ENCODE measurements at places on chromosomes 13 and 19.

DNA sequence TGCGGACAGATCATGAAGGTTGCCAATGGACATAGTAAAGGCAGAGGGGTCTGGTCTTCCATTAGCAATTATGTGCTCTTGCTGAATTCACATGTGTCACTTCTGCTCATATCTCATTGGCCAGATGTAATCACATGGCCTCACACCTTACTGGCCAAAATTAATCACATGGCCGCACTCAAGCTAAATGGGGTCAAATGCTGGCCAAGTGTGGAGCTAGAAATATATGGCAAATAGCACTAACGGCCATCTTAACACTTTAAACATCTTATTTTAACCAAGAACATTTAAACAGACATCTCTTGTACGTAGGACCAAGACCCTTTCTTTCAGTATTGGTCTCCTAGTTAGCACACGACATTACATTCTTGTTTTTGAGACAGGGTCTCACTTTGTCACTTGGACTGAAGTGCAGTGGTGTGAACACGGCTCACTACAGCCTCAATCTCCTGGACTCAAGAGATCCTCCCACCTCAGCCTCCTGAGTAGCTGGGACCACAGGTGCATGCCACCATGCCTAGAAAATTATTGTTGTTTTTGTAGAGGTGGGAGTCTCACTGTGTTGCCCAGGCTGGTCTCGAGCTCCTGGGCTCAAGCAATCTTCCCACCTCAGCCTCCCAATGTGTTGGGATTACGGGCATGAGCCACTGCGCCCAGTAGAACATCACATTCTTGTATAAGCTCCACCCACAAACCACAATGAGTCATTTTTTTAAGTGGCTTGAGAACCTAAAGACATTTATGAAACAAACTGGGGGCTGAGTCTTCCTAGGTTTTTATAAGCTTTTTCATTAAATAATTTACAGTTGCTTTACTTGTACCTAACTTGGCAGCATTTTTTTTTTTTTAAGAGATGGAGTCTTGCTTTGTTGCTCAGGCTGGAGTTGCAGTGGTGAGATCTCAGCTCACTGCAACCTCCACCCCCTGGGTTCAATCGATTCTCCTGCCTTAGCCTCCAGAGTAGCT is 2.9 kb upstream of the PTOV1 start:
- DNase-seq, result no peak

DNA sequence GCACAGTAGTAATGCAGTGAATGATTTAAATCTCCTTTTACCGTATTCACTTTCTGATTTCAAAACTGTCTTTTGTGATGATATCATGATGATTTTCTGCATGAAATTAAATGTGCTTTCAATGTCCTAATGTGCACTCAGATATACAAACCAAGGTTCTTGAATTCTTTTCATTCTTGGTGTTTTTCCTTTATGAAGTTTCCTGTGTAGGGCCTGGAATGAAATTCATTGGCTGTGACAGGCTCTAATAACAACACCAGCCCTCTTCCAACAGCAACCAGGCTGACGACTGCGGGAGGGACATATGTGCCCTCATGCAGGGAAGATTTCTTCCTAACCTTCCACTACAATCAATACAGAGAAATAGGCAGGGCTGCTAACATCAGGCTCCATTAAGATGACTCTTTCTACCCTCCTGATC is 1052.0 kb downstream of the DIAPH3 start:
- no peak for DNase-seq

GRCh38 chr19:45613926-45614725 is 12.1 kb upstream of the GPR4 start:
- no peak for DNase-seq

GRCh38 chr19:14611051-14611450 is 28.2 kb downstream of the CLEC17A start:
- DNase-seq, result no peak

- DNase-seq, result no peak
Observed at GRCh38 chr13:108807841-108808240, 178.4 kb downstream of the MYO16 start.

DNA sequence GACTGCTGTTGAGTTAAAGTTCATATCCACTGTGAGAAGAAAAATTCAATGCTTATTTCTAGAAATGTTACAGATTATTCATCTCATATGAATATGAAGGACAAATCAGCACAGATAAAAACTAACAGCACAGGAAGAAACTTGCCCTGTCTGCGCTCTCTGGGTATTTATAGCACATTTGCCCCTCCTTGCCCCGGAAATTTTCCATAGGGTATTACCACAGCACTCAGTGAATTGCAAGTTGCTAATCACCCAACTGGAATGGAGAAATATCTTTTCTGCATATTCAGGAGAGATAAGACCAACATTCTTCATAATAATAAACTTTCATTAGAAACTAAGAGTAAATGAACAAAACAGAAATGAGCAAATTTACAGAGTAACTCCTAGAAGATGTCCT is 318.0 kb upstream of the KLF12 start:
- DNase-seq, result no peak

DNA sequence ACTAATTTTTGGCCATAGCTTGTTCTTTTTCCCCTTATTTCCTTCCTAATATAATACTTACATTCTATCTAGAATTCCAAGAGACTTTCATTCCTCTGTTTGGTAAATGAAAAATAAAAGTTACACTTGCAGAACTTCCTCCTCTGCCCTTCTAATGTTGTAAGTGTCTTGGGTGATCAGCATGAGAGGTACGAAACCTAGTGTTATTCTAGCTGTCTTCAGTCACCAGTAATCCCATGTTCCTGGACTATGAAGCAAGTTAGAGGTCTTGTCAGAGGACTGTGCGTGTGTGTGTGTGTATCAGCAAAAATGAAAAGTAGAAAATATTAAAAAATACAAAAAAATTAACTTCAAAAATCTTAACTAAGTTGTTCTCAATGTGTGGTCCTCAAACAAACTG is 307.0 kb downstream of the SPRY2 start:
- no peak for DNase-seq

- no peak for DNase-seq
Observed at GRCh38 chr13:111947026-111947810, 119.7 kb upstream of the SOX1 start.

- DNase-seq, result no peak
Observed at GRCh38 chr19:49554701-49555181, 25.6 kb downstream of the NOSIP start.

DNA sequence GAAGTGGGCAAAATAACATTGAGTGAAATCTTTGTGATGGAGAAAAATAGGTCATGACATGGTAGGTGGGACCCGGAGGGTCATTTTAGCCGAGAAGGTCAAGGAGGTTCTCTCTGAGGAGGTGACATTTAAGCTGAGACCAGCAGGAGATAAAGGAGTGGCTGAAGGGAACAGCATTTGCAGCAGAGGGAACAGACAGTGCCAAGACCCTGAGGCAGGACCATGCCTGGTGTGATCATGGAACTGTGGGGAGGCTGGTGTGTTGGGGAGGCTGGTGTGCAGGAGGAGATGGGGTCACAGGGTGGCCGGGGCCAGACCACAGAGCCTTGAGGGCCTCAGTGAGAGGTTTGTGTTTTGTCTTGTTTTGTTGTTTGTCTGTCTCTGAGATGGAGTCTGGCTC is 59.4 kb upstream of the KLF2 start:
- DNase-seq, result no peak

DNA sequence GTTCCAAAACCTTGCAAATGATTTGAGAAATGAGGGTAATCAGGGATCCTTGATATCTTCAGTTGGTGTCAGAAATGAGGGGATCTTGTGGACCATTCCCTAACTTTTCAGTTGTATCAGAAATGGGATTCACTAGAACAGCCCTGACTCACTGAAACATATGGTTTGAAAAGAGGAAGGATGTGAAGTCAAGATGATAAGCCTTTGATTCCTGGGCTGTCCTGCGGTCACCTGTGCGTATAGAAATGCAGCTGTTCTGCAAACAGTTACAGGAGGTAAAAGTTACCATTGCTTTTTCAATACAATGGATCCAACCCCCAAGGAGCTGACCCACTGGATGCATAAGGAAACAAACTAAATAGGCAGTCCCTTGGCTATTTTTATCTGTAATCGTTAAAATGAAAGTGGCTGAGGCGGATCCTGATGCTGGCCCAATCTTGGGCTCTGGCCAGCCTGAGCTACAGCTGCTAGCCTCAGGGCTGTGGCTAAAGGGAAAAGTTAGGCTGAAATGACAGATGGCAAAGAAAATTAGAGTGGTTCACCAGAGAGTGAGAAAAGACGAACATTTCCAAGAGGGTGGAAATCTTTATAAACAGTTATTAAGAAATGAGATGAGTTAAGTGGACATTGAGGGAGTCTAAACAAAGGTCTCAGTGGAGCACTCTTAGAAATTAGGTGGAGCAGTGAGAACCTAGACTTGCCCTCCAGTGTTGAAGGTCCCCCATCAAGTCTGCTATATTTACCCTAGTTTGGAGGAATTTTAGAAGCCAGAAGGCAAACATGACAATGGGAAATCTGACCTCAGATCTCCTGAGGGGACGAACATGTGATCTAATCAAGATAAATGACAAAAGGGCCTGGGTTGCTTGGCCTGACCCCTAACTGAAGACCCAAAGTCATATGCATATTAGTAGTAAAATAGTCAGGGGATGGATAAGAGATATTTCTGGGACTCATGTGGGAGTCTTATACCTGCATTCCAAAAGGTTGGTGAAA is 7.6 kb downstream of the SIGLECL1 start:
- no peak for DNase-seq

DNA sequence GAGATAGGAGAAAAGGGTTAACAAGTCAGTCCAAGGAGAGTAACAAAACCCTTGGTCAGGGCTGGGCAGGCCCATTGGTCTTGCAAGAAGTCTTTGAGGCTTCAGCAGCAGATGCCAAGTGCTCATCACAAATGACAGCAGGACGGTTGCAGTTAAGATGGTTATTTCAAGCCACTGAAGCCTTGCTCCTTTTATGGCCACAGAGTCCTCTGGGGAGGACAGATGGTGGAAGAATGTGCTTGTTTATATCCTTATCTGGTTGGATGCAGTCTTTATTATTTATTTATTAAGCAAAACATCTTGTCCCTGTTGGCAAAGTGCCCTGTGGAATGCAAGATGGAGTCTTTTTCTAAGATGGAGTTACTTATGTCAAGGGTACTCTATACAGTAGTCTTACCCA is 19.2 kb upstream of the ZNF331 start:
- DNase-seq, result no peak

DNA sequence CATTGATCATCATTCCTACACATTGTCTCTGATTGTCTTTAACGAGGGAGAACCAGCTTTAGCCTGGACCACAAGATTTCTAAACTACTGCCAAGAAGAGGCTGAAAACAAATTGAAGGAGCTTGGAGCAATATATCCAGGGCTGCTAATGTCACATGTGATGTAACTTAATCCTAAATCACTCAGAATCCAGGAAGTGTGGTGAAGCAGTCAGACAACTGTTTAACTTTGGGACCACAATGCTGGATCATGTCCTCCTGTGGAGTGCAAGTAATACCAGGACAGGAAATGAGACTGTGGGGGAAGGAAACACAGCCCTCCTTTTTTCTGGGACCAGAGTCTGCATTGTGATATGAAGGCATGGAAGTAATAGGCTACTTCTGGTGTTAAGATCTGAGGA is 430.2 kb downstream of the KCTD12 start:
- DNase-seq, result no peak

DNA sequence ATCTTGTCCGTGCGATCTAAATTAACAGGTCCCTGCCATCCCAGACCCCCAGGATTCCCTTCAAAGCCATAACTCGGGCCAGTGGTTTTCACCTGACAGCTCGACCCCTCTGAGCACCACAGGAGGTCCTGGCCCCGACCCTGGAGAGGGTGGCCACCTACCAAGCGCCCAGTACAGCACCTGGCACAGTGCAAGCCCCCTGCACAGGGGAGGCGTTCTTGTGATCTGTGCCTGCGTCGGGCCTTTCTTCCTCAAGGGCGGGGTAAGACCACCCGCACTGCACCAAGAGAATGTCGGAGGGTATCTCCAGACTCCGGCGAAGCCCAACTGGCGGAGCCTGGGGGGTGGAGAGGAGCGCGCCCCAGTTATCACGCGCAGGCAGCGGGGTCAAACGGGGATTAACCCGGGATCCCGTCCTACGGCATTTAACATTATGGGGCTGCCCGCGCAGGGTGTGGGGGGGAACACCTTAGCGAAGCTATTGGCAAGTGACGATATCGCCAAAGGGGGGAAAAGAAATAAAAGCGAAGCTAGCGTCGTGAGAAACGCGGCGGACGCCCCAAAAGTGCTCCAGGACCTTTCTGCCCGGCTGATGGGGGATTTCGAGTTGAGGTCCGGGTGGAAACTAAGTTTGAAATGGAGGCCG is 1.3 kb upstream of the HNRNPL start:
- no peak for DNase-seq

- no peak for DNase-seq
Observed at GRCh38 chr13:49292742-49293486, 45.2 kb downstream of the CDADC1 start.

DNA sequence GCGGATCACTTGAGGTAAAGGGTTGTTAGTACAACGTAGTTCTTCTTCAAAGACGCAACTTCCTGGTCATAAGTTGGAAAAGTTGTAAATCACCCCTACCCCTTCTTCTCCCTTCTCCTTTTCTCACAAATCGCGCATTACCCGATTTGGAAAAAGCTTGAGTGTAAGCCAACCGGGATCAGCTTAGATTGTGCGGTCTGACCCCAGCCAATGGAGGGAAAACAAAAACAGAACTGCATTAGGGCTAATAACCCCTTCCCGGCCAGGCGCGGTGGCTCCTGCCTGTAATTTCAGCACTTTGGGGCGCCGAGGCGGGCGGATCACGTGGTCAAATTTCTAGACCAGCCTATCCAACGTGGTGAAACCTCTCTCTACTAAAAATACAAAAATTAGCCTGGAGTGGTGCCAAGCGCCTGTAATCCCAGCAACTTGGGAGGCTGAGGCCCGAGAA is 806 bp downstream of the ZNF90 start:
- DNase-seq, result peak; percentile 2

DNA sequence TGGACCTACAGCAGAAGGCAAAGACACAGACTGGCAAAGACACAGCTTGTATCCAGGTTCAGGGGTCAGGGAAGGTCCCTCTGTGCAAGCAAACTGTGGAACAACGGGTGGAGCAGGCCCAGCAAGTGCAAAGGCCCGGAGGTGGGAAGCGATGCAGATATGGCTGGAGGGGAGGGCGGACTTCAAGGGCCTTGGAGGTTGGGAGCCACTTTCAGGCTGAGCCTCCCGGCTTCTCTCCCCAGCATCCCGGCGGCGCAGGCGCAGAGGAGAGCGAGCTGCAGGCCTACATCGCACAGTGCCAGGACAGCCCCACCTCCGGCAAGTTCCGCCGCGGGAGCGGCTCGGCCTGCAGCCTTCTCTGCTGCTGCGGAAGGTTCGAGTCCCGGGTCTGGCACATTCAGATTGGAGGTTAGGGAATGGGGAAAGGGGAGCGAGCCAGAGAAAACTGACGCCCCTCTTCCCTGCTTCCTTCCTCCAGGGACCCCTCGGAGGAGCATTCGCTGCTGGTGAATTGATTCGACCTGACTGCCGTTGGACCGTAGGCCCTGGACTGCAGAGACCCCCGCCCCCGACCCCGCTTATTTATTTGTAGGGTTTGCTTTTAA is 2.1 kb upstream of the PNPLA6 start:
- DNase-seq, result no peak

All from stimulated activated CD4-positive, alpha-beta T cell treated with anti-CD3 and anti-CD28 coated beads, Interleukin-12 subunit alpha, Interleukin-12 subunit beta, amount 100 ng/mL, for 24 hours (primary cell).